ENCODE measurements at places on chromosomes 16 and 17. TPM values are rescaled to one million over a fixed set of nuclear protein-coding genes. Genes with fewer than 3 reads are reported as not detected.

RBFOX1 gene
- 79.5 TPM for total RNA-seq

MRC2 gene
- 13.5 TPM for total RNA-seq

CTRB1 gene
- not detected for total RNA-seq

DNA sequence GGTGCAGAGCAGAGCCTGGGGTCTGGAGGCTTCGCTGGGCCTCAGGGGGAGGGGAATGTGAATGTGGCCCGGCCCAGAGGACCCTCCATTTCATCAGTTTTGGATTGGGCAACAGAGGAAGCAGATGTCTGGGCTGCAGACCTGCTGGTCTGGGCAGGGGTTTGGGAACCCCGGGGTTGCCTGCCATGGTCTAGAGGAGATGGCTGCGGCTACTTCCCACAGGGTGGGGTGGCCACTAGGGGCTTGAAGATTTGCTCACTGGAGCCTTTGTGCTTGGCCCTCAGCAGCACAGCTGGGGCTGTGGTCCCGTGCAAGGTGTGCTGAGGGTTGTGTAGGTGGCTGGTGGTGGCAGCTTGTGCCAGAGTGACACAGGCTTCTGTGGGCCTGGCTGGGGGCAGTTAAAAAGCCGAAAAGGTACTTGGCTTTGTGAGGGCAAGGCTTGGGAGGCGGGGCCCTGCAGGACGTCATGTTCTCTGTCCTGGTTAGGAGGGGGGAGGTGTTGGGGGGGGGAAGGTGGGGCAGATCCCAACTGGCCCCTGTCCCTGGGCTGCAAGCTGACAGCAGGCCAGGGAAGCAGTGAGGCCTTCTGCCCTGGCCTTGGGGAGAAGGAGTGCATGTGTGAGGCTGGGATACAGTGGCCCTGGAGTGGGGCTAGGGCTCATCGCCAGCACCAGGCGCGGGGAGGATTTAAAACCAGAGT lies 98.0 kb downstream of the KPNA2 start:
- DNase-seq, result no peak

DNA sequence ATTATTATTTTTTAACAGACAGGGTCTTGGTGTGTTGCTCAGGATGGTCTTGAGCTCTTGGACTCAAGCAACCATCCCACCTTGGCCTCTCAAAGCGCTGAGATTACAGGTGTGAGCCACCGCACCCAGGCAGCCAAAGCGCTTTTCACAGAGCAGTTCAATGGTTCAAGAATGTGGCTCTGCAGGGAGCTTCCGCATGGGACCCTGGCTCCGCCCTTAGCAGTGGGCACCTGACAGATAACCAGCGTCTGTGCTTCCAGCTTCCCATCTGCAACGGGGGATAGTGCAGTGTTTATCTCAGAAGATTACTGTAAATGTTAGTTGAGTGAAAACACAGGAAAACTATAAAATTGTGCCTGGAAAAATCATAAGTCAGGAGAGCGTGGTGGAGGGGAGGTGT lies 99.4 kb downstream of the KCNJ12 start:
- DNase-seq, result no peak

Measured in frontal cortex (tissue), 4 donors.